ENCODE measurements at places on chromosomes 11 and 22. TPM values are rescaled to one million over a fixed set of nuclear protein-coding genes. Genes with fewer than 3 reads are reported as not detected.
A peak's percentile ranks its signal among the peaks of the same experiment; 100 is the strongest.

The LRFN4 gene
- total RNA-seq = 21.4 TPM

DNA sequence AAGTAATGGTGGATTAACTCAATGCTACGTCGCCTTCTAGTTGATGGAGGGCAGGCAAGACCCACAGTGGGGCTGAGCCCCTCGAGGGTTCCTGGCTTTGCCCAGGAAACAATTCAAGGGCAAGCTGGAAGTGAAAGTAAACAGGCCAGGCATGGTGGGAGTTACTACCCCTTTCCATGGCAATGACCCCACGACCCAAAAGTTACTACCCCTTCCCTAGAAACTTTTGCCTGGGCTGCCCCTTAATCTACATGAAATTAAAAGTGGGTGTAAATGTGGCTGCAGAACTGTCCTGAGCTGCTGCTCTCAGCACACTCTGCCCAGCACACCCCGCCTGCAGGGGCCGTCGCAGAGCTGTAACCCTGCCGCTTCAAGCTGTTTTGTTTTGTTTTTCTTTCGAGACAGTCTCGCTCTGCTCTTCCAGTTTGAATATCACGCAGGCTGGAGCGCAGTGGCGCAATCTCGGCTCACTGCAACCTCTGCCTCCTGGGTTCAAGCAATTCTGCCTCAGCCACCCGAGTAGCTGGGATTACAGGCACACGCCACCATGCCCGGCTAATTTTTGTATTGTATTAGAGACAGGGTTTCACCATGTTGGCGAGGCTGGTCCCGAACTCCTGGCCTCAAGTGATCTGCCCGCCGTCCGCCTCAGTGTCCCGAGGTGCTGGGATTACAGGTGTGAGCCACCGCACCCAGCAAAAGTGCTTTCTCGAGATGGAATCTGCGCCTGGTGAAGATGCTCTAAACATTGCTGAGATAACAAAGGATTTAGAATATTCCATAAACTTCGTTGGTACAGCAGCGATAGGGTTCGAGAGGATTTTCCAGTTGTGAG is 5.9 kb upstream of the RNH1 start:
- DNase-seq = no peak
- H3K27ac ChIP-seq = no peak overlapping the region
- H3K4me3 ChIP-seq = no peak overlapping the region

- H3K27ac ChIP-seq = no peak within 1 kb of the TSS
- no peaks in the 10 kb centered on the region for H3K36me3 ChIP-seq
- H3K27me3 ChIP-seq = peaks cover 3% of the 10 kb centered on the region
- no peaks in the 10 kb centered on the region for H3K4me1 ChIP-seq
Observed at GRCh38 chr11:18046116-18046777, at the start of gene TPH1. TSS of gene TPH1 (minus strand) at chr11:18046269. CDS start at chr11:18040762, 5,507 bp downstream.

- peak; percentile 47 for DNase-seq
- no peaks in the 10 kb centered on the region for H3K36me3 ChIP-seq
- H3K4me1 ChIP-seq = peaks cover 9% of the 10 kb centered on the region
- peak overlapping the region; percentile 86 for H3K27ac ChIP-seq
- peak overlapping the region; percentile 99 for H3K4me3 ChIP-seq
Observed at GRCh38 chr11:95229993-95230809, 801 bp downstream of the SESN3 start.

GRCh38 chr11:103294516-103294915 is 185.3 kb downstream of the DYNC2H1 start:
- H3K4me3 ChIP-seq = no peak overlapping the region
- H3K27me3 ChIP-seq = no peaks in the 10 kb centered on the region
- H3K36me3 ChIP-seq = peaks cover 17% of the 10 kb centered on the region
- no peak for DNase-seq

DNA sequence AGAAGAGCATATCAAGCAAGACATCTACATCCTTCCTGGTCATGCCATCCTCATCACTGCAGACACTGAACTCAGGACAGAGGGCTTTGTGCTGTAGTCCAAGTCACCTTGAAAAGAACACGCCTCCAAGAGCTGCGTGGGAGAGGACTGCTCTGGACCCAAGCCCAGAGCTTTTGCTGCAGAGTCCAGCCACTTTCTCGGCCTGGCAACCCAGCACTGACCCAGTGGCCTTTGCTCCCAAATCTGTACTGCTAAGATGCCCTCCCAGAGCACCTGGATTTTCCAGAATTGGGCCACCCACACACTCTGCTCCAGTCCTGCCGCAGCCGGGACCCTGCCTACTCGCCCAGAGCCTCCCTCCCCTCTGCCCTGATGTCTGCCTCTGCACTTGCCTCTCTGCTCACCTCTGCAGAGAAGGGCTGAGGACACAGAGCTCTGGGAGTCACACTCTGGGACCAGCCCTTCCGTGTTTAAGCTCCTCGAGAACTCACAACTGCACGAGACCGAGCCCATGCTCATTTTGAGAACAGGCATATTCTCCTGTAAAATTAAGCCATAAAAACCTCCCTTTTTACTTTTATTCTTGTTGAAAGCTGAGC is 83.8 kb upstream of the CSNK2A3 start:
- H3K4me3 ChIP-seq = no peak overlapping the region
- no peak overlapping the region for H3K27ac ChIP-seq
- DNase-seq = no peak
- peaks cover 8% of the 10 kb centered on the region for H3K27me3 ChIP-seq

- H3K4me1 ChIP-seq = no peaks in the 10 kb centered on the region
- H3K4me3 ChIP-seq = no peak overlapping the region
- no peak for DNase-seq
- H3K36me3 ChIP-seq = no peaks in the 10 kb centered on the region
Observed at GRCh38 chr11:95595973-95596489, 193.6 kb downstream of the FAM76B start.

DNA sequence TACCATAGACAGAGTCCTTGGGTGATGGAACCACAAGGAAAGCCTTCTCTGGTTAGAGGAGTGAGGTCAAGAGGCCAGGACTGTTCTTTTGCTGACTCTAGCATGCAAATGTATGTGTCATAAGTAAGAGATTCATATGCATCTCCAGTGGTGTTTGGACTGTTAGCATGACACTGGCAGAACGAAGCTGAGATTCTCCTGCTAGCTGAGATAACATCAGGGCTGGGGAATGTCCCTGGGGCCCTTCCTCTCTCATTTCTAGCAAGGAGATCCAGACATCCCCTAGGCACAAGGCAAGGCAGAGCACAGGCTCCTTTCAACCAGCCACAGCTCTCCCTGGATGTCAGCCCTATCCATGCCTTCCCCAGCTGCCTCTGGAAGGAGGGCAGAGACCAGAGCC is 711.3 kb downstream of the OPCML start:
- no peaks in the 10 kb centered on the region for H3K27me3 ChIP-seq
- H3K27ac ChIP-seq = no peak overlapping the region
- DNase-seq = no peak
- no peaks in the 10 kb centered on the region for H3K4me1 ChIP-seq
- no peaks in the 10 kb centered on the region for H3K36me3 ChIP-seq
- no peak overlapping the region for H3K4me3 ChIP-seq

GRCh38 chr11:6397156-6397555 is 6.9 kb downstream of the SMPD1 start:
- no peaks in the 10 kb centered on the region for H3K4me1 ChIP-seq
- no peak for DNase-seq
- no peak overlapping the region for H3K27ac ChIP-seq
- peaks cover 8% of the 10 kb centered on the region for H3K36me3 ChIP-seq
- peaks cover 16% of the 10 kb centered on the region for H3K27me3 ChIP-seq
- H3K4me3 ChIP-seq = no peak overlapping the region

DNA sequence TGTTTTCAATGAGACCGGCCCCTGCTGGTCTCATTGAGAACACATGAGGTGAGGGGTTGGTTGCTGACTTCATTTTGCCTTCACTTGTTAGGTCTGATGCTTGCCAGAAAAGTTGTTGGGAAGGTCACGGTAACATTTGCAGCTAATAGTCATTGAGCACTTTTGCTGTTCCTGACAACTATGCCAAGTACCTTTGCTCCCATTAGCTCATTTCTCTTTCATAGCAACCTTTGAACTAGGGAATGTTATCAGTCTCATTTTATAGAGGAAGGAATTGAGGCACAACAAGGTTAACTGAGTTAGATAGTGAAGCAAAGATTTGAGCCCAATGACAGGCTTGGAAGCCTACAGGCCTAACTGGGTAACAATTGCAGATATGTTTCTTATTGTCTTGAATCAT is 195.4 kb upstream of the LARGE1 start:
- no peaks in the 10 kb centered on the region for H3K36me3 ChIP-seq
- DNase-seq = no peak
- no peaks in the 10 kb centered on the region for H3K4me1 ChIP-seq
- H3K4me3 ChIP-seq = no peak overlapping the region
- H3K27ac ChIP-seq = no peak overlapping the region

DNA sequence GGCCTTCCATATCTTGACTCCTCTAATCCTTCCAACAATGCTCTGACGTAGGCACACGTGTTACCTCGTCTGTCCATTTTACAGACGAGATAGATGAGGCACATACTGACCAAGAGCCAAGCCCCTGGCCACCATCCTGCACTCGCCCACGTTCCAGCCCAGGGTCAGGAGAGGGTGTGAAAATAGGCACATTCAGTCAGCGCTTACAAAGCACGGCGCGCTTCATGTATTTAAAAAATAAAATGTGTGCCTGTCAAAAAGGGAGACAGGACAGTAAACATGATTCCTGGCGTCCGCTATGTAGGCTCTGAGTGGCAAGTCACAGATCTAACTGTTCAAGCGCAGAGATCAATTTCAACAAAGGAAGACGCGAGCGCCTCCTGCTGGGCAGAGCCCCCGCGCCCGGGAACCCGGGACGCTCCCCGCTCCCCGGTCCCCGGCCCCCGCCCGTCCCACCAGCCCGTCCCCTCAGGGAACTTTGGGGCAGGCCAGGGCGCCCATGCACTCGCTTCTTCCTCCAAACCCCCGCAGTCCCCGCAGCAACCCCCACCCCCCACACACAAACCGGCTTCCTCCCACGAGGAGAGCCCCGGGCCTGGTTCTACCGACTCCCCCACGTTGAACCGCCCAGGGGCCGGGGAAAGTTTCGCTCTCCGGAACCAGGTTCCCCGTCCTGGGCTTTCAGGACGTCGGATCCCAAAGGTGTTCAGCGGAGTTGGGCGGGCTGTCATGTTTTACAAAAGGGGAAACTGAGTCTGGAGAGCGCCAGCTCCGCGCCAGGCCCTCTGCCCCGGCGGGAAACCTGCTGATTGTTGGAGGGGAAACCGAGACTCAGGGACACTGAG is 10.4 kb upstream of the C1QTNF6 start:
- H3K4me3 ChIP-seq = peak overlapping the region; percentile 82
- H3K36me3 ChIP-seq = peaks cover 7% of the 10 kb centered on the region
- peaks cover 3% of the 10 kb centered on the region for H3K4me1 ChIP-seq
- H3K27me3 ChIP-seq = peaks cover 4% of the 10 kb centered on the region

DNA sequence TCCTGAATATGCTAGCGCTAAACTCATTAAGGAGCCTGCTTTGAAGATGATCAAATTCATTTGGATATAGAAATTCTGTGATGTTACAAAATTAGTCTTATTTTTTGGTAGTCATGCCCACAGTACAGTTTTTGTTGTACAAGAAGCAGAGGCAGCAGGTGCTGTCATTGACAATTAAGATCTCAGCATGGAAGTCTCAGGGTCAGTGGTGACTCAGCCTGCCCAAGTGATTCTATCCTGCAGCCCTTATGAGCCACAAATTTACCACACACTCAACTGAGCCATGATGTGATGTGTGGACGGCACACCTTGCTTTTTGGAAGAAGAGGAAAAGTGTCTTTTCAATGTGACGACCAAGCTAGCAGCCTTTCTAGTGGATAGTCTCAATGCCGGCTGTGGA is 153.6 kb upstream of the SORL1-AS1 start:
- DNase-seq = no peak
- H3K27ac ChIP-seq = no peak overlapping the region
- no peaks in the 10 kb centered on the region for H3K27me3 ChIP-seq
- H3K36me3 ChIP-seq = no peaks in the 10 kb centered on the region
- no peak overlapping the region for H3K4me3 ChIP-seq

GRCh38 chr11:65572356-65573051 is at the start of gene FAM89B:
TSS of gene FAM89B (plus strand) at chr11:65572538. CDS start at chr11:65572670, 132 bp downstream.
- H3K27ac ChIP-seq = peak within 1 kb of the TSS; percentile 30
- DNase-seq = peak; percentile 80
- peaks cover 30% of the 10 kb centered on the region for H3K27me3 ChIP-seq

DNA sequence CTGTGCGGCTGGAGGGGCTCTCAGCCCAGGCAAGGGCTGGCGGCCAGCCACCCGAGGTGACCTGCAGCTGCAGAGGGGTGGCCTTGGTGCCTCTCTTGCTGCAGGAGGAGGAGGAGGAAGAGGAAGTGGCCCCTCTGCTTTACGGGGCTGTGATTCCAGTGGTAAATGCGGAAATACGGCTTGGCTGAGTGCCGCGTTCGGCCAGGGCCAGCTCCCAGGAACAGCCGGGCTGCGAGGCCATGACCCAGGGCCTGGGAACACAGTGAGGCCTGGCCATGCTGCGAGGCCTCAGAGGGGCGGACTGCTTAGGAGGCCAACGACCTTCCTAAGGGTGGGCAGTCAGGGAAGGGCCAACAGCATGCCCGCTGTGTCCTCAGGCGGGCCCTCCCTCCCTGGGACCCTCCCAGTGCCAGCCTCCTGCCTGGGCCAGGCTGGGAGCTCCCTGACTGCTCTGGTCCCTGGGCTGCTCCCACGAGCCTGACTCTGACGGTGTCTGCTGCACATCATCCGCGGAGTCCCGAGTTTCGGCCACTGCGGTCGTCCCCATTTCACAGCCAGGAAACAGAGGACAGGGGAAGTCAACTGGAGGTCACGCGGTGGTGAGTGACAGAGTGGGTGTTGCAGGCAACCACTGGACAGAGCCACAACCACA is 20.8 kb upstream of the PPARA start:
- peaks cover 9% of the 10 kb centered on the region for H3K27me3 ChIP-seq
- peaks cover 3% of the 10 kb centered on the region for H3K4me1 ChIP-seq
- H3K36me3 ChIP-seq = no peaks in the 10 kb centered on the region

DNA sequence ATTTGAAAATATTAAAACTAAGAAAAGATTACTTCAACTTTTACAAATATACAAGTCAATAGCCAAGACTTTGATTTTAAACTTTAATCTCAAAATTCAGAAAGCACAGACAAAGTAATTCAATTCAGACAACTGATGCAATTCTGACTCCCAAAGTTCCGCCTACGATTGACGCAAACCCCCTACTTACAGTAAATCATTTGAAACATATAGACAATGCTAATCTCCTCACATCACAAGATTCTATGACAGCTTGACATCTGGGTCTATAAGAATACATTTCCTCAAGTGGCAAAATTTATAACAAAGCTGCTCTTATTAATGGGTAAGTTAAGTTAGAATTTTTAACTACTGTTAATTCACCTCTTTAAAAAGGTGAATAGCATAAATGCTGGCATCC is 75.2 kb downstream of the GUCY1A2 start:
- no peaks in the 10 kb centered on the region for H3K4me1 ChIP-seq
- no peak overlapping the region for H3K4me3 ChIP-seq
- no peaks in the 10 kb centered on the region for H3K36me3 ChIP-seq

DNA sequence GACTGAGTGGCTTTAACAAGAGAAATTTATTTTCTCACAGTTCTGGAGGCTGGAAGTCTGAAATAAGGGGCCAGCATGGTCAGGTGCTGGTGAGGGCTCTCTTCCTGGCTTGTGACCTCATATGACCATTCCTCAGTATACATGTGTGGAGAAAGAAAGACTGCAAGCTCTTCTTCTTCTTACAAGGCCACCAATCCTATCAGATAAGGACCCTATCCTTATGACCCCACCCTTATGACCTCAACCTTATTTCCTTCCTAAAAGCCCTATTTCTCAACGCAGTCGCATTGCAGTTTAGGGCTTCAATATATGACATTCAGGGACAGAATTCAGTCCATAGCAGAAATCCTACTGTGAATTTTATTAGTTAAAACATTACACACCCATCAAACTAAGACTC is 124.4 kb upstream of the RAG2 start:
- DNase-seq = no peak
- no peak overlapping the region for H3K27ac ChIP-seq

- no peak overlapping the region for H3K27ac ChIP-seq
- H3K4me1 ChIP-seq = peaks cover 18% of the 10 kb centered on the region
- H3K27me3 ChIP-seq = no peaks in the 10 kb centered on the region
- no peak for DNase-seq
Observed at GRCh38 chr11:122179961-122180834, 64.2 kb upstream of the BLID start.

Measured in endothelial cell (in vitro differentiated cells).